SK-N-MC (cell line): ENCODE measurements at places on chromosomes 6 and 20.

DNA sequence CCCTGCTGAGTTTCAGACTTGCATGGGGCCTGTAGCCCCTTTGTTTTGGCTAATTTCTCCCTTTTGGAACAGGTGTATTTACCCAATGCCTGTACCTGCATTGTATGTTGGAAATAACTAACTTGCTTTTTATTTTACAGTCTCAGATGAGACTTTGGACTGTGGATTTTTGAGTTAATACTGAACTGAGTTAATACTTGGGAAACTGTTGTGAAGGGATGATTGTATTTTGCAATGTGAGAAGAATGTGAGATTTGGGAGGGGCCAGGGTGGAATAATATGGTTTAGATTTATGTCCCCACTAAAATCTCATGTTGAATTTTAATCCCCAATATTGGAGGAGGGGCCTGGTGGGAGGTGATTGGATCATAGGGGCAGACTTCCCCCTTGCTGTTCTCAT is 99.1 kb upstream of the IRAK1BP1 start:
- no peak for DNase-seq

DNA sequence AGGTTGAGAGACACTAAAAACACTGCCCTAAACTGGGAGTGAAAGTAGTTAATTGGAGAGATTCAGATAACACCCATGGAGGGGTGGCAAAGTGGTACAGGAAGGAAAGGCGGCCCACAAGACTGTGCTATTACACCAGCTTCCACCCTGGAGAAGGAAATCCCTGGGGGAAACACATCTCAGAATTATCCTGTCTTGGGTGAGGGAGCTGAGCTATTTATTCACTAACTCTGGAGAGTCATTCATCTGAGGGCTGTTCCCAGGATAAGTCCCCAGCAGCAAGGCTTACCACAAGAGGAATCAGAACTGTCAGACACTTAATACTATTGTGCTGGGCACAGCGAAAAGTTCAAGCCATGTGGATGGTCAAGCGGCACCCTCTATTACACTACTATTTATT is 9.9 kb downstream of the TBCC start:
- DNase-seq = no peak

GRCh38 chr20:50149481-50150254 is 3.9 kb downstream of the PEDS1 start:
- no peak for DNase-seq

DNA sequence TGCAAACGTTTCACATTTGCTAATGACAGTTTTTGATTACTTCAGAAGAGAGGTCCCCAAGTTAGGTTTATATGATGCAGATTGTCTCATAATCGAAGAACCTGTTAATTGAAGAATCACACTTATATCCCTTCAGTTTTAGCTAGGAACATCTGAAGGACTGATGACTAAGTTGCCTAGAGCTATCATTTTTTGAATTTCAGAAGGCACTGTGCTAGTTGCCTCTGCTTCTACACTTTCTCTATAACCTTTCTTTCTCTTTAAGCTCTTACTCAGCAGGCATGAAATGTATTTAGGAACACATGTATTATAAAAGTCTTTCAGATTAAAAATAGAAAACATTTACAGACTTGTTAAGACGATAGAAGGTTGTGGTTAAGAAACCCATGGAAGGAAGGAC is 14.4 kb upstream of the GJE1 start:
- DNase-seq = no peak
